ENCODE measurements at places on chromosomes 12 and 14.

DNA sequence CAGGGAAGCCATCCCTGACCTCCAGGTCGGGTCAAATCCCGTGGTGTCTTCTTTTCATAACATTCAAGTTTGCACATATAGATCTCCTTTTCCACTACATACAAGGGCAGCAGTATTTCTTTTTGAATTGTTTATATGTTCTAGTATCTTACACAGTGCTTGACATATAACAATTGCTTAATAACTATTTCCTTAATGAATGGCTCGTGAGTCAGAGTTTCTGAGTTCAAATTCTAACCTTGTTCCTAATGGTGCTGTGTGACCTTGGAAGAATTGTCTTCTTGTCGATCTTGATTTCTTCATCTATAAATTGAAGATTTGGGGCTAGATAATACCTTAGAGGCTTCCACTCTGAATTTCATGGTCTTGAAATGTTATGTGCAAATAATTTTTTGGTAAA, 57.2 kb upstream of the PELI2 start:
- no peak for DNase-seq

DNA sequence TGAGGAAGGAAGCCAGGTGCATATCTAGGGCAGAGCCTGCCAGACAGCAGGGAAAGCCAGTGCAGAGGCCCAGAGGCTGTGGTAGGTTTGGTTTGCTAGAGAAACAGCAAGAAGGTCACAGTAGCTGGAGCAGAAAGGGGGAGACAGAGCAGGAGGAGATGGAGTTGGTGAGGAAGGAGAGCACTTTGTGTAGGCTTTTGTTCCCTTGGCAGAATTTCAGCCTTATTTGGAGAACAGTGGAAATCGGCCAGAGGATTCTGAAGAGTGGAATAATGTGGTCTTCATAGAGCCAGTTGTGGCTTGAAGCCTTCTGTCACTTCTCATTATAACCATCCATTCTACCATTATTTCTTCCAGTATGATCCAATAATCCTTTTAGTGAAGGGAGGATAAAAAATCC, 212.9 kb upstream of the FAR2 start:
- DNase-seq = peak; percentile 8

GRCh38 chr12:48285751-48286650, 64.7 kb downstream of the ZNF641 start:
- DNase-seq = peak; percentile 31

GRCh38 chr12:44143175-44143574, 307.3 kb downstream of the TMEM117 start:
- DNase-seq = no peak

DNA sequence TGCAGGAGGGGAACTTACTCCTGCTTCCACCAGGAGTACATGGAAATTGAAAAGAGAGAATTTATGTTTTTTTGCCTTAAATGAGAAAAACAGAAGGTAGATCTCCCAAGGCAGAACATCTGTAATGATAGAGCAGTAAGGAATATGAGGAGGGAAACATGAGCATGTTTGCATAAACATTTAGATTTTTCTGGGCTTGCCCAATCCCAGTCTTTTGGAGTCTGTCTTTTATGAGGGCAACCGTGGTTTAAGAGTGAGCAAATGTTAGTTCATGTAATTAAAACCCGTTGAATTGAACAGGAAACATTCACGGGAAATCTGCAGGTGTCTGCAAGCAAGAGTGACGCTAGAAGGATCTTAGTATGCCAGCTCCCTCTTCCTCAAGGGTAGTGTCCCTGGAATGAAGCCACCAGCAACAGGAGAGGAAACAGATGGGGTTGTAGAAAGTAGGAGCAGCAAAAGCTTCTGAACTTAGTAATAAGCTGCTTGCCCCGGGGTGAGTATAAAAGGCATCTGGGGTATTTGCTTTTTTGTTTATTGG, 79.3 kb downstream of the ARF6 start:
- peak; percentile 41 for DNase-seq

- DNase-seq = no peak
These were observed 152.0 kb downstream of the TMEM132C start for GRCh38 chr12:128418944-128419343.

DNA sequence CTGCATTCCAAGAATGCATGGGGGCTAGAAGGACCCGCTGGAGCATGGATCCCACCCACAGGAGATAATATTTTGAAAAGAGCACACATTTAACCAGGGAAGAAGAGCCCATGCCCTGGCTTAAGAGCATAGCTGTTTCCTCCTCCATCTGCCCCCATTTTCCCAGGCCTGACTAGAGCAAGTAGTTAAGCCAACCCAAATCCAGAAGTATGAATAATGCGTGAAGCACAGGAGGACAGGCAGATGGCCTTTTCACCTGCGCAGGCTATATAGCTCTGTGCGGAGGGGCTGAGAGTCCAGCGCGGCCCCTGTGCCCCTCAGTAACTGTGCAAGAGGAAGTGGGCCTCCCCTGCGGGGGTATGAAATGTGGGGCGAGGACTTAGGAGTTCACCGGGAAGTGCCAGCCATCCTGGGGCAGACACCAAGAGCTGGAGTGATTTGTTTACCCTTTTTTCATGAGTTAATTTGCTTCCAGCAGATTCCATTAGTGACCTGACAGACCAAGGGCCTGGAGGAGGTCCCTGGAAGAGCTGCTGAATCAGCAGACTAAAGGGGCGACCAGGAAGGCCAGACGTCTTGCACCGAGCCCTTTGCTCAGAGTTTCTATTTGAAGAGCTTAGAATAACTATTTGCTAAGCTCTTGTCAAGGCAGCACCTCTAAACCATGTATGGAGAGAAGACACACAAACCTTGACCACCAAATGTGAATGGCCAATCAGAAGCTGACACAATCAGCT, 37.2 kb downstream of the DPF3 start:
- no peak for DNase-seq

- DNase-seq = no peak
These were observed 186.7 kb downstream of the PLCZ1 start for GRCh38 chr12:18551106-18551505.

DNA sequence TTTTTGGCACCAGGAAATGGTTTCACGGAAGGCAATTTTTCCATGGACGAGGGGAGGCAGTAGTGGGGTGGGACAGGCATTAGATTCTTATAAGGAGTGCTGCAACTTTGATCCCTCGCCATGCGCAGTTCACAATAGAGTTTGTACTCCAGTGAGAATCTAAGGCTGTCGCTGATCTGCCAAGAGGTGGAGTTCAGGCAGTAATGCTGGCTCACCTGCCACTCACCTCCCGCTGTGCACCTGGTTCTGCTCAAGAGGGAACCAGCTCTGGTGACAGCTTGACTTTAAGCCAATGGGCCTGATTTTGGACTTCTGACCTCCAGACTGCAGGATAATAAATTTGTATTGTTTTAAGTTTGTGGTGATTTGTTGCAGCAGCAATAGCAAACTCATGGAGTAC, 80.8 kb upstream of the TTC7B start:
- no peak for DNase-seq

DNA sequence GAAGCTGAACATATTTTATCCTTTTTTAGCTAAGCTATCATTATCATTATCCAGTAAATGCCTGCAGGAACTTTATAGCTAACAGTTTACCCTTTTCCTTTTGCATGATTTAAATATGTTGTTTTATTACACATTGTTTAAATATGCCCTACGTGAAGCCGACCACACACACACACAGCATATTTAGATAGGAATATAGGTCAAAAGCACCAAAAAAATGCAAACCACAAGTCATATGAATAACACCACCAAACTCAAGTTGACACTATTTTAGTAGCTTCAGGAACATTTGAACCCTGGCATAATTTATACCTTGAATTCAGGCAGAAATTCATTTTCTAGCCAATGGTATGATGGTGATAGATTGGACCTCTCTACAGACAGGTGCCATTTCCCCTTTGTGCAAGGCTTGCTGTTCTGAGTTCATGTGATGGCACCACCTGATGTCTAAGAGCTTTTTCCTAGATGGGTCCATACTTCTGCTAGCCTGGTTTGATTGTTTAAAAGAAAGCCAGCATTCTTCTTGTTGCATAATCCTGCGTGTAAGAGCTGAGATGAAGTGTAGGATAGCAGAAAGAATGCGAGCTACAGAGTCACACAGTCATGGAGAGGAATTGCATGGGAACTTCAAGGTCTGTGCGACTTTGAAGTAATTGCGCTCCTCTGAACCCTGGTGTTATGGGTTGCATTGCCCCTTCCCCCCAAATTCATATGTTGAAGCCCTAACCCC, 454.8 kb upstream of the SOX5 start:
- no peak for DNase-seq

DNA sequence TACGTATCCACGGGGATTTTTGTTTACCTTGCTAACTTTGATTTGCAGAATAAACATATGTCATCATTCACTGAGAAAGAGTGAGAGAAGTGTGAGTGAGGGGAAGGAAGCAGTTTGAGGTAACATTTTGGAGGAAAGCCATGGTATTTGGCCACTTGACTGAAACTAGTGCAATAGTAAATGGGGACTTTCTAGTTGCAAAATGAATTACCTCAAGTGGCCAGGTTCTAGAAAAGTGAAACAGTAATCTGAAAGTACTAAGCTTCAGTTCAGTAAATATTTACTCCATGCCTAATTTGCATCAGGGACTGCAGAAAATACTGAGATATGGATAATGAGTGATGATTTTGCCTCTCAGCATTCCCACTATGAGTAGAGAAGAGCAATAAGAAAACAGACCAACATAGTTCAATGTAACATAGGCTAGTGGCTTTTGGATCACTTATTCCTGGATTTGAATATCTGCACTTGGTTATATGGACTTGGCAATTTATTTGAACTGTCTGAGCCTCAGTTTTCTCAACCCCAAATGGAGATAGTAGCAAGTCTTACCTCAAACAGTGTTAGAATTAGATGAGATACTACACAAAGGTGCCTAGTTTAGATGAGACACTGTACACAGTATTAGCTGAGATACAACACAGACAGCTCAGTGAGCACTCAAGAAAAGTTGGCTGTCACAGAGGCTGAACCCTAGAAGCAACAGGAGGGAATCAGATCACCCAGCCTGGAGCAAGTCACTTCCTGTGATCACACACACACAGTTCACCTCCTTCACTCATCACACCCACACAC, 439.1 kb downstream of the NPAS3 start:
- no peak for DNase-seq

DNA sequence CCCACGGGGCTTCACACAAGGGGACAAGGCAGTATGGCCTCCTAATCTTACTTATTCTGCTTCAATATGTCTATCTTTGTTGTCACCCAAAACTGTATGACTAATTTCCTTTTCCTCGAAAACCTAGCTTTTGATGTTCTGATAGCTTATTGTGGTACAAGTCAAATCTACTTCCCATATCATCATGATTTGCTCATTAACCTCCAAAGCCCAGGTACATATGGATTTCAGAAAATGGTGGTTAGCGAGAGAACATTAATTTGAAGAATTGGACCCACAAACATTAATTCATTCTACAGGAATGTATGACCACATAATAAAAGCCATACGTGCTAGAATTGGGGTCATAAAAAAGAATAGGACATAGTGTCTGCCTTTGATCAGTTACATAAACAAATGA, 412.5 kb downstream of the CCDC91 start:
- DNase-seq = peak; percentile 64

DNA sequence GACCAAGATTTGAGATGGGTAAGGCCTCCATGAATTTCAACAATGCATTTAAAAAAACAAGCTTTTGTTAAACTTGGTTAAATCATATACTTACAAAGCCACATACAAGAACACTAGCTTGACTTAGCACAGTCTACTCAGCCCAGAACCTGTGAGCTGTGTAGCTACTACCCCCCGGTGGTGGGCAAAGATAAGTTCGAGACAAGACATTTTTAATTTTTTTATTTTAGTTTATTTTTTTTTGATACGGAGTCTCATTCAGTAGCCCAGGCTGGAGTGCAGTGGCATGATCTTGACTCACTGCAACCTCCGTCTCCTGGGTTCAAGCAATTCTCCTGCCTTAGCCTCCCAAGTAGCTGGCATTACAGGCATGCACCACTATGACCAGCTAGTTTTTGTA, 3.7 kb upstream of the NECAP1 start:
- DNase-seq = peak; percentile 90

DNA sequence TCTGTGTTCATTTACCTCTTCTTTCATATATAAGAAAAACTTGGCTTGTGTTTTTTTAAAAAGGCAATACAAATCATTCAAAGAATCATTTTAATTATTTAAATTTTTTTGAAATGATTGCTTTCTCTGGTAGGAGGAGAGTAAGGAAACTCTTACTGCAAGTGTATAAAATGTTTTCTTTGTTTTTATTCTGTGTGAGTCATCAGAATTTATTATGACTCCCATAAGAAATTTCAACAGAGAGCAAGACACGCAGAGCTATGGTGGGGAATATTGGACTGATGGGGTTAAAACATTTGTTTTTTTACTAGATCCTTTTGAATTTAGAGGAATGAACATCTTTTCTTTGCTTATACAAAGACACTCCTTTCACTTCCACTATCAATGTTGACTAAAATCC, 119.1 kb upstream of the ATXN7L3B start:
- no peak for DNase-seq

DNA sequence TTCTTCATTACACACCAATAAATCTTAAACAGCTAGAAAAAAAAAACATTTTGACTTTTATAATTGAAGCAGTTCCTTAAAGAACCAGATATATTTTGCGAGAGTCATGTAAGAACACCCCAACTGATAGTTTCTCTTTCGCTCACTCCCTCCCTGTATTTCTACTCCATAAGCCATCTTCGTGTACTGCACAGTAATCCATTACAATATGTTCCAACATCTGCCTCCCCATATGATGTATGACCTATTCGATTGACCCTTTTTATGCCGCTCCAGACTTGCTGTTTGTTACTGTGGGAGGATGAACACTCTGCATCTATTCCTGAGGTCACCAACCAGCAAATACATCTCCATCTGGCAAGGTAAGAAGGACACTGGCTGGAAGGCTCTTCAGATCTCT, 331.7 kb downstream of the SOX5 start:
- no peak for DNase-seq

GRCh38 chr12:99386907-99387306, 260.6 kb upstream of the GARIN6 start:
- peak; percentile 54 for DNase-seq

- DNase-seq = no peak
These were observed 177.9 kb upstream of the NUDT4 start for GRCh38 chr12:93199831-93200236.

DNA sequence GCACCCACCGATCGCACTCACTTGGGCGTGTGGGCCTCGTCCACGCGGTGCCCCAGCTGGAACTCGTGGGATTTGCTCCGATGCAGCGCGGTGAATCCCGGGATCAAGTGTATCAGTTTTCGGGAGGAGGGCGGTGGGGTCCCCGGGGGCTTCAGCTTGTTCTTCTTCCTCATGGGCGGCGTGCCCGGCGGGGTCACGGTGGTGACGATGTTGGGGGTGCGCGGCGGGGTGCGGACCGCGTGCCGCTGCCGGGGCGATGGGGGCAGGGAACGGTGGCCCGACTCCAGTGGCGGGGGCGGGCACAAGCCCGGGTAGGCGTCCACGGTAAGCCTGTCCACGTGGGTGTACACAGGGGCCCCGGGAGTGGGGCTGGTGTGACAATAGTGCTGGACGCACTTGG, 207.8 kb downstream of the KSR2 start:
- no peak for DNase-seq

- no peak for DNase-seq
These were observed 52.4 kb downstream of the EMP1 start for GRCh38 chr12:13248964-13249363.

GRCh38 chr14:52781629-52782028, 9.8 kb downstream of the GNPNAT1 start:
- no peak for DNase-seq
